ENCODE measurements at places on chromosomes 12 and 14.
A peak's percentile ranks its signal among the peaks of the same experiment; 100 is the strongest.

DNA sequence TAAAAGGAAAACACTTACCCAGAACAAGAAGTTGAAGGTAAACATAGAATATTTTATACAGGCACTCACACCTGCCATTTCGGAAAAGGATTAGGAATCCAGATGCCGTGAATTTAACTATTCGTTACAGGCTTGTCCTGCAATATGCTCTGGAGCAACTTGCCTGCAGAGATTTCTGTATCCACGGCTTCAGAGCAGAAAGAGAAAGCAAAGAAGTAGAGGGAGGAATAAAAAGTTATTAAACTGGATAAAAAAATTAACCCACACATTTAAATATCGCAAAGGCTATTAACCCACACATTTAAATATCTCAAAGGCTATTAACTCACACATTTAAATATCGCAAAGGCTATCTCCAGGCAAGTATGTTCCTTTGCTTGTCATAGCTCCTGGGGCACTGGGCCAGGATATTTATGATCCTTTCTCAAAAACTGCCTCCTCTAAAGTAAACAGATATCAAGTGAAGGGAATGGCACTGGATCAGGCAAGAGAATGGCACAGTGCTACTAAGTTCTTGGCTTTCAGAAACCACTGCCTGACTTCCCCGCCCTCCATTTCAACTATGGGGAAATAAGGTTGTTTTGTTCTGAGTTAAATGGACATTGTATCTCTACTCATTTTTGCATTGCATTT, at the start of gene TSPAN8:
Gene TSPAN8, minus strand, starts transcription at position 399 of the 633 bp plus-strand sequence. Its CDS starts 321 bp downstream, at position 78.
- no peak for DNase-seq

GRCh38 chr14:56659964-56660551, 80.5 kb downstream of the TMEM260 start:
- DNase-seq: no peak

DNA sequence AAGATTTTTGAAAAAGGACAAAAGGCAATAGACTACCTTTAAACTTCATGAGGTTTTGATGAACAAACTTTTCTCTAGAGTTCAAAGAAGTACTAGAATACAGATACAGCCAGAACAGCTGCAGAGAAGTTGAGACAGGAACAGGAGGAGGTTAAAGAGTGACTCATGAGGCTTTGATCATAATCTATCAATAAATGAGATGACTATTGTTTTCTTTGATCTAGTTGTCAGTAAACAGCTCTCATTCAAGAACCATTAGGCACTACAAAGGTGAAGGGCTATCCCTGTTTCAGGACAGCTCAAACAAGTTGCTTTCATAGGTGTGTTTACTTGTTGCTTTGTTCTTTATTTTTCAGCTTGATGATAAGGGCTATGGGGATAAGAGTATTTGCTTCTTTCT, 2.4 kb downstream of the WASHC3 start:
- DNase-seq: no peak

DNA sequence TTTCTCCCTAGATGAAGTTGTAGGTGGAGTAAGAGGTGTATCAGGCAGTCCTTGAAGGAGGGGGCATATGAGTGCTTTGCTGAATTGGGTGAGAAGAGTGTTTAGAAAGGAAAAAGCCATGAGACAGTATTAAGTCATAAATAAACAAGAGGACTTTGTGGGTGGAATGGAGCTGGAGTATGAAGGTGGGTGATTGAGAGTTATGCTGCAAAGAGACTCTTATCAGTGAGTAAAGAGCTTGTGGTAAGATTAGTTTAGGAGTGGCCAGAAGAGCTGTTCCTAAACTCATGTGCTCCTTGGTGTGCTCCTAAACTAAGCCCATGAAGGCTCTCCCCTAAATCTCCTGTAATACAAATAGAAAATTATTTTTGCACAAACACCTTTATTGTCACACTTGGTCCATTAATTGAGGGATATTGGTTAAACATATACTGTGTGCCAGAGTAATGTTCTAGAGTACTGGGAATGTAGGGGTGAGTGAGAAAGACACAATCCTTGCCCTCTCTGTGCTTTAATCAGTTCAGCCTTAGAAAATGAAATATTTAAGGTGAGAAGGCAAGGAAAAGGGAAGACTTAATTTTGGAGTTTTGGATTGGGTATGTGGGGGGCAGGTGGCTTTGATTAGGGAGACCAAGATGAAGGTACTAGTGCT, 9.8 kb downstream of the CHPT1 start:
- no peak for DNase-seq

GRCh38 chr12:109436188-109436560, 40.9 kb downstream of the KCTD10 start:
- no peak for DNase-seq

DNA sequence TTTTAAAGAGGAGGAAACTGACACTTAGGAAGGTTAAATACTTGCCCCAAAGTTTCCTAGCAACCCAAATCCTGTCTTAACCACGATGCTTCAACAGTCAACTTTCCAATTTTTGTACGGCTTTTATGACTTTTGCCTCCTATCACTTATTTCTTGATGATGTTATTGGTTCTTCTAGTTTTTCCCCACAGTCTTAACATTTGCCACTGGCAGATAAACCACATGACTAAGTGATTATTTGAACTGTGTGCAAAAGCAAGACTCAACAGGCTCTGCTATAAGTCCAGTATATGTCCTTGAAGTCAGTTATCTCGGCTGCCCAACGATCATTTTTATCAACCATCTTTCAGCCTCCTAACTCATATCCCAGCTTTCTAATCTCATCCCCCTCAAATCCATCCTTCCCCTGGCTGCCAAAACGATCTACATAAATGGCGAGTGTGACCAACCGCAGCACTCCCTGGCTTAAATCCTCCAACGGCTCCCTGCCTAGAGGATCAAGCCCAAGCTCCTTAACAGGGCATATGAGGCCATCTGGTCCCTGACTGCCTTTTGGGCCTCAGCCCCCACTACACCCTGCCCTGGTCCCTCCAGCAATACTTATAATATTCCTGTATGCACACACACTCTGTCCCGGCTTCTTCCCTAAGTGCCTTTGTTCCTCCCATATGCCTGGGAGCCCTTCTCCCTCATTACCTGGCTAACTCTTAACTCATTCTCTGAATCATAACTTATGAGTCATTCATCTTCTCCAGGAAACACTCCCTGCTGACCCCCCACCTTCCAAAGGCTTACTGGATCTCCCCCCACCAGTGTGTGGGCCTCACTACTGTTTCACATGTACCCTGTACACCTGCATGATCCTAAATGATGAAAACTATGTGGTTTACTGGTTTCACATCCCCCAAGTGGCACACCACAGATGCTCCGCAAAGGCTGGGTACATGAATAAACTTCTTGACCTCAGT, 8.8 kb downstream of the VPS37B start:
- DNase-seq: no peak

GRCh38 chr14:68968051-68968450, 11.1 kb downstream of the ACTN1 start:
- peak; percentile 63 for DNase-seq

- no peak for DNase-seq
Measured at GRCh38 chr14:59890676-59891075, 20.1 kb upstream of the RTN1 start.

DNA sequence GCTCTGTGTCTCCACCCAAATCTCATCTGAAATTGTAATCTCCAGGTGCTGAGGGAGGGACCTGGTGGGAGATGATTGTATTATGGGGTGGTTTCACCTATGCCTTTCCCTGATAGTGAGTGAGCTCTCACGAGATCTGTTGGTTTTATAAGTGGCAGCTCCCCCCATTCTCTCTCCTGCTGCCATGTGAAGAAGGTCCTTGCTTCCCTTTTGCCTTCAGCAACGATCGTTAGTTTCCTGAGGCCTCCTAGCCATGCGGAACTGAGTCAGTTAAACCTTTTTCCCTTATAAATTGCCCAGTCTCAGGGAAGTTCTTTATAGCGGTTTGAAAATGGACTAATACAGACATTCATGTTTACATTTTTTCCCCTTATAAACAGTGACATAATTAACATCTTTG, 36.1 kb downstream of the PELI2 start:
- DNase-seq: no peak

DNA sequence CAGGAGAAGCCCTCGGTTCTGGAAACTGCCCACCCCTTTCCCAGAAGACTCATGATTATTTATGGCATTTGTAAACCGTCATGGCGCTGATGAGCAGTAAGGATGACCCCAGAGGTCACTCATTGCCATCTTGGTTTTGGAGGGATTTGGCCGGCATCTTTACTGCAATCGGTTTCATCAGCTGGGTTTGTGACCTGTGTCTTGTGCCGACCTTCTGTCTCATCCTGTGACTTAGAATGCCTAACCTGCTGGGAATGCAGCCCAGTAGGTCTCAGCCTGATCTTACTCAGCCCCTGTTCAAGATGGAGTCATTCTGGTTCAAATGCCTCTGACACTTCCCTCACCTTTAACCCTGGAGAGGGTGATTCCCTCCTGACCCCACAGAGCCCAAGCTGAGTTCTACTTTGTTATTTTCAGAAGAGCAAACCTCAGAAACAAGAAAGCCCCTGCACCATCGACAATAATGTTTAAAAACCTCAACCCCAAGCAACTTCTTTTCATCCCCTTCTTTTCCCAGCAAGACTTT, 105.5 kb upstream of the SFSWAP start:
- no peak for DNase-seq

- no peak for DNase-seq
Measured at GRCh38 chr14:105487986-105488777, 1.5 kb downstream of the CRIP1 start.

DNA sequence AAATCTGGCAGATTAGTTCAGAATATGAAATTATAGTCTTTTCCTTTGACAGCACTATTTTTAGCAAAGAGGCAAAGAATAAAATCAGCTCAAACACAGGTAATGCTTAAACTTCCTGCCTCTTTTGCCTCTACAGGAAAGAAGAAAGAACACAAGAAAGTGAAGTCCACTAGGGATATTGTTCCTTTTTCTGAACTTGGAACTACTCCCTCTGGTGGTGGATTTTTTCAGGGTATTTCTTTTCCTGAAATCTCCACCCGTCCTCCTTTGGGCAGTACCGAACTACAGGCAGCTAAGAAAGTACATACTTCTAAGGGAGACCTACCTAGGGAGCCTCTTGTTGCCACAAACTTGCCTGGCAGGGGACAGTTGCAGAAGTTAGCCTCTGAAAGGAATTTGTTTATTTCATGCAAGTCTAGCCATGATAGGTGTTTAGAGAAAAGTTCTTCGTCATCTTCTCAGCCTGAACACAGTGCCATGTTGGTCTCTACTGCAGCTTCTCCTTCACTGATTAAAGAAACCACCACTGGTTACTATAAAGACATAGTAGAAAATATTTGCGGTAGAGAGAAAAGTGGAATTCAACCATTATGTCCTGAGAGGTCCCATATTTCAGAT, 17.4 kb downstream of the TMPO start:
- no peak for DNase-seq

- DNase-seq: no peak
Measured at GRCh38 chr14:103073876-103074728, 9.9 kb upstream of the LBHD2 start.

DNA sequence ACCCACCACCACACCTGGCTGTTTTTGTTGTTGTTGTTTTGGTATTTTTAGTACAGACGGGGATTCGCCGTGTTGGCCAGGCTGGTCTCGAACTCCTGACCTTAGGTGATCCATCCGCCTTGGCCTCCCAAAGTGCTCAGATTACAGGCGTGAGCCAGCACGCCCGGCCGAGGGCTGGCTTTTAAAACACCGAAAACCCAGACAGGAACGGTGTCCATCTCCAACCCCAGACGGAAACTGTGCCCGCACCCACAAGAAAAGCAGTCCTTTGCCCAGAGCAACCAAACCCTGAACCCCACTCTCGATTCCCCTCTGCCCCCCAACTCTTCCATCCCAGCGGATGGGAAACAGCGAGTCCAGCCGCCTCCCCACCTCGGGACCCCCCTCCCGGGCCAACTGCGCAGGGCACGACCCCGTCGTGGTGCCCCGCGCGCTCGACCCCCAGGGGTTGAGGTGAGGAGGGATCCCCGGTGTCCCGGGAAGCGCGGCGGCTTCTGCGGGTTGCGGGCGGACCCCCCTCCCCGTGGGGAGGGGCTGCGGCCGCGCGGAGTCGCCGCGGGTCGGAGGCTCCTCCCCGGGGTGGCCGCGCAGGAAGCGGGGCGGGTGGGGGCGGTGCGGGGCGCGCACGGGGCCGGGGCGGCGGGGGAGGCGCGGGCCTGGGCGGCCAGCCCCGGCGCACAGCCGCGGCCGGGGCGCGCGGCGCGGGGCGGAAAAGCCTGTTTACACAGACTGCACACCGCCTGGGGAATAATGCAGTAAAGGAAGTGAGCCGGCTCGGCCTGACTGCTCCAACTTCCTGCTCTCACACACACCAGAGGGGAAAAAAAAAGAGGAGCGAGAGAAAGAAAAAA, at the start of gene ELK3:
Gene ELK3, plus strand, starts transcription at position 651 of the 851 bp plus-strand sequence.
- peak; percentile 41 for DNase-seq

DNA sequence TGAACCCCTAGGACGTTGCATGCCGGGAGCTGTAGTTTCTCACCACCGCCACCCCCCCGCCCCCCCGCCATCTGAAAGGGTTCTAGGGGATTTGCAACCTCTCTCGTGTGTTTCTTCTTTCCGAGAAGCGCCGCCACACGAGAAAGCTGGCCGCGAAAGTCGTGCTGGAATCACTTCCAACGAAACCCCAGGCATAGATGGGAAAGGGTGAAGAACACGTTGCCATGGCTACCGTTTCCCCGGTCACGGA, 501 bp upstream of the HSP90B1 start:
- DNase-seq: no peak

DNA sequence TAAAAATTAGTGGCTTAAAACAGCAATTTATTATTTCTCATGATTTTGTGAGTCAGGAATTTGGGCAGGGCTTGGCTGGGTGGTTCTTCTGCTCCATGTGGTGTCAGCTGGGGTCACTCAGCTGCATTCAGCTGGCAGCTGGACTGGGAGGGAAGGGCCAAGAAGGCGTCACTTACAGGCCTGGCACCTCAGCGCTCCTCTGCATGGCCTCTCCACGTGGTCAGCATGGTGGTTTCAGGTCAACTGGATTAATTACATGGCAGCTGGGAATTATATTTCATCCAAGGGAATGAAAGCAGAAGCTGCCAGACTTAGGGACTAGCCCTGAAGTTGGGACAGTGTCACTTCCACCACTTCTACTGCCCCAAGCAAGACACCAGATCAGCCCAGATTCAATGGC, 27.5 kb upstream of the IRF2BPL start:
- DNase-seq: no peak

GRCh38 chr14:102042699-102043098, 44.1 kb downstream of the HSP90AA1 start:
- DNase-seq: no peak

- DNase-seq: no peak
Measured at GRCh38 chr12:26286186-26286585, 90.8 kb downstream of the SSPN start.

DNA sequence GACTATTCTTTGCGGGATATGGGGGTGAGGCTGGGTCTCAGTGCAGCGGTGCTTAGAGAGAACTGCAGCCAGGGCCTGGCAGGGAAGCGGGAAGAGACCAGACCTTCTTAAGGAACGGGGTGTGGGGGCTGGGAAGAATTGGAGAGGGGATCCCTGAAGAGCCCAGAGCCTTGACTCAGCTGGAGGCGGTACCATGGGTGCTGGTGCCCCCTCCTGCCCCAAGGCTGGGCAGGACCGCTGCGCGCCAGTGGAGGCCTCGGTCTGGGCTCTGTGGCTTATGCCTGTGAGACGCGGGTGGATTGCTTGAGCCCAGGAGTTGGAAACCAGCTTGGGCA, 1.3 kb upstream of the RNU7-1 start:
- no peak for DNase-seq

- no peak for DNase-seq
Measured at GRCh38 chr12:98821232-98821631, 176.1 kb downstream of the APAF1 start.

- DNase-seq: no peak
Measured at GRCh38 chr12:84661786-84662185, 250.8 kb downstream of the SLC6A15 start.

GRCh38 chr14:21874946-21875345, 201.3 kb upstream of the OR4E1 start:
- no peak for DNase-seq
